ENCODE measurements at places on chromosomes 4 and X. TPM values are rescaled to one million over a fixed set of nuclear protein-coding genes. Genes with fewer than 3 reads are reported as not detected.

GRCh38 chrX:74063426-74064155 is 240.4 kb upstream of the ZCCHC13 start:
- DNase-seq: no peak

PTCHD1 gene
- total RNA-seq: 0.51 TPM

MAGEB10 gene
- not detected for total RNA-seq

DNA sequence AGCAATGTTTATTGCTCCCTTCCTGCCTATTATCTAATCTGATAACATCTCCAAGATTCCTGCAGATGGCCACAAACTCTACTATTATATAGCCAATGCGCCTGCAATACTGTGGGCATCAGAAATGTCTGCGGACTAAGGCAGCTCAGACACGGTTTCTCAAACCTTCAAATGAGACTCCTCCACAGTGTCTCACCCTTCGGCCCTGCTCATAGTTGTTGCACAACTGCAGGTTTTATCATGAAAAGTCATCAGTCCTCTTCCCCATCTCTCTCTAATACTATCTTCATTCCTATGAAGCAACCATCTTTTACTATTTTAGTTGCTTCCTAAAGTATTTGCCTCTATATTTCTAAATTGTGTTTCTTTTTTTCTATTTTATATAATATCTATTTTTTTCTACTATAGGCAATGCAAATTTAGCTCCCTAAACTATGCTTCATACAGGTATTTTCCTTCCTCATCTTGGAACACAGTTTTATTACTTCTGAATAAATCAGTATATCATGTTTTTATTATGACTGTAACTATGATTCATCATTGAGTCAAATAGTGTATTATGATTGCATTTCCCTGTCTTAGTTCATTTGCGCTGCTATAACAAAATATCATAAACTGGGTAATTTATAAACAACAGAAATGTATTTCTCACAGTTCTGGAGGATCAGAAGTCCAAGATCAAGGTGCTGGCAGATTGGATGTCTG is 129.7 kb upstream of the EDNRA start:
- DNase-seq: no peak

GRCh38 chr4:144739511-144740033 is 93.6 kb downstream of the HHIP start:
- no peak for DNase-seq

SPOCK3 gene
- total RNA-seq: not detected

GRCh38 chrX:29913647-29914046 is 301.7 kb upstream of the MAGEB2 start:
- DNase-seq: no peak

Data from aorta (tissue), 5 donors.